GOT3 (cell line): ENCODE measurements at places on chromosomes 1 and 21.

DNA sequence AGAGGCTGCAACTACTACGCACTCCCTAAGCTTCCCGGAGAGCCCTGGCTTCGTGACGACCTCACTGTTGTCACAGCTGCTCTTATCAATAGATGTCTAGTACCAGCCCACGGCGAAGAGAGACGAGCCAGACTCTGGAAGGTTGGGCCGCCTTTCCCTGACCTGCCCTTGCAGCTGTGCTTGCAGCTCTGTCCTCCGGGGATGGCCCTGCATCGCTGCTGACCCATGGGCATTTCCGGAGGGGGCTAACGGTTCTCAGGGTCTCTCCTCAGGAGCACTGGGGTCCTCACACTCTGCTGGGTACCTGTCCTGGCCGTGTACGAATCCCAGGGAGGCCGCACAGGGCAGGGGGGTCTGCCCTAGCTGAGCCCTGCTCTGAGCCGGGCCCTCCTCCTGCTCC lies 93.8 kb upstream of the COL6A1 start:
- no peak for DNase-seq

- DNase-seq: no peak
Measured at GRCh38 chr21:38322311-38322950, 65.6 kb downstream of the KCNJ15 start.

GRCh38 chr1:26784023-26784871 lies 3.5 kb upstream of the PIGV start:
- DNase-seq: no peak

- DNase-seq: no peak
Measured at GRCh38 chr1:197618061-197618460, 157.2 kb downstream of the DENND1B start.
